Right hindlimb (tissue), 1 donor: ENCODE measurements at places on chromosomes 2 and 18.
A peak's percentile ranks its signal among the peaks of the same experiment; 100 is the strongest.

- DNase-seq, result no peak
Observed at GRCh38 chr2:170191166-170191866, 13.4 kb downstream of the MYO3B start.

DNA sequence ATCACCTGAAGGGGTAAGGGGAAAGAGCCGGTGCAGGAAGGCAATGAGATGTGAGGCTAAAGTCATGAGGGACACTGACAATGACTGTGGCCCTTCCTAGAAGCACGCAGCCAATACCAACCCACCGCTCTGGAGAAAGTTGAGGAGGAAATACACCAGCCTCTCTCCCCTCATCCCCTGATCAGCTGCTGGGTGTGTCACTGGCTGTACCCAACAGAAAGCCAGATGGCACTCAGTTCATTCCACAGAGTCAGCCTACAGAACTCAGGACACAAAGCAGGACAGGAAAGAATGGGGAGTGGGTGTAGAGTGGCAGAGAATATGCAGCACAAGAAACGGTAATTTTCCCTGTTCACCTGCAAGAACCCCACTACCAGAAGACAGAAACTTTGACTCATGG, 29.7 kb downstream of the CCBE1 start:
- DNase-seq, result no peak

DNA sequence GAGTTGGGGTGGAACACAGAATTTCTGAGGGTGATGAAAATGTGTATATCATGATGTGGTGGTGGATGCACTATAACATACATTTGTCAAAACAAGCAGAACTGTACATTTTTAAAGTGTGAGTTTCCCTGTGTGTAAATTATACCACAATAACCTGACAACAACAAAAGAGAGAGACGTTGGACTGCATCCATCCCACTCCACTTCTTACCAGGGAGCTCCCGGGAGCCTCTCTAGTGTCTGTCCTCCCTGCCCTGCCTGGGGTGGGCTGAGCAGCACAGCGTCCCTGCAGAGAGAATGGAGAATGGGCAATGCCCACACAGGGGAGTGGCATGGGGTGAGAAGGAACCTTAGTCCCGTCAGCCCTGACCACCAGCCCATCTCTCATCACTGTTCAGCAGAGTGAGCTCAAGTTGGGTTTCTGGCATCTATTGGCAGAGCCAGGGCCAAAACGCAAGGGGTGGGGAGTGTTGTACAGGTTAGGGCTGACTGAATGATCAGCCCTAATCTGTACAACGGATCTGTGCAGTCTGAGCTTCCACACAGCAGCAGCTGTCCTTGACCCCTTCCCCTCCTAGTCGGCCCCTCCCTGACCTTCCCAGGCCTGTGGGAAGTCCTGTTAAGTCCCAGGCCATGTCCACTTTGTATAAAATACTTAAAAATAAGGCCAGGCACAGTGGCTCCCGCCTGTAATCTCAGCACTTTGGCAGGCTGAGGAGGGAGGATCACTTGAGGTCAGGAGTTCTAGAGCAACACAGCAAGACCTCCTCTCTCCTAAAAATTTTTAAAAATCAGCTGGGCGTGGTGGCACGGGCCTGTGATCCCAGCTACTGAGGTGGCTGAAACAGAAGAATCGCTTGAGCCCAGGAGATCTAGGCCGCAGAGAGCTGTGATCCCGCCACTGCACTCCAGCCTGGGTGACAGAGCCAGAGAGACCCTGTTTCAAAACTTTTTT, 3.3 kb upstream of the PROC start:
- no peak for DNase-seq

- DNase-seq, result no peak
Observed at GRCh38 chr2:95374921-95375471, 27.5 kb upstream of the FAHD2A start.

DNA sequence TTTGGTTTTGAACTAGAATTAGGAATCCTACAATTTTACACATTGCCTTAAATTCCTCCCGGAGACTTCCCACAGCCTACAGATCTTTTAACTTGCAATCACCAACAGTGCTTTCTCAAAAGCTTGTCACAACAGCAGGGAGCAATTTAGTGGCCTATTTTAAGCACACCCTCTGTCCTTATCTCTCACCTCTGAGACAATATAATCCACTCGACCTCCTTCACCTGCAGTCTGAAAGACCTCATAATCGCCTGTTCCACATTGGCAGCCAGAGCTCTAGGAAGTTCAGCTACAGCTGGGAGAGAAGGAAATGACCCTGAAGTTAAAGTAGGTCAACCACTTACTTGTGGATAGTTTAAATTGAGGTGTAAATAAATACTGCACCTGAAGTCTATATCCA, 249.7 kb upstream of the DLGAP1 start:
- DNase-seq, result no peak

GRCh38 chr2:172442072-172442895, 14.9 kb downstream of the ITGA6 start:
- no peak for DNase-seq

DNA sequence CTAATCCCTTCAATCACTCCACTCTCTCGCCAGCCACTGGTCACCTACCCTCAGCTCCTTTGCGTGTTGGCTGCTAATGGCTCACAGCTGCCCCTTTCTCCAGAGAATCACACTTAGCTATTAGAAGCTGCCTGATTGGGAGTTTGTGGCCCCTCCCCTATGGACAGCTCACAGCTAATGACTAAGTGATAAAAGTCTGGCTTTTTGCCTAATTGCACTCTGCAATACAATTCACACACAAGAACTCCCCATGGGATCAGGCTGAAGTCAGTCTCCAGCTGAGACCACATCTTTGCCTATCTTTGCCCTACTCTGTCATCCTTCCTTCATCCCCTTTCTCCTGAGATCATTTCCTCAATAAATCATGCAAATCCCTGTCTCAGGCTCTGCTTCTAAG, 701.9 kb upstream of the RAB6C start:
- DNase-seq, result no peak

GRCh38 chr18:79949697-79950487, 1.6 kb downstream of the SLC66A2 start:
- no peak for DNase-seq

DNA sequence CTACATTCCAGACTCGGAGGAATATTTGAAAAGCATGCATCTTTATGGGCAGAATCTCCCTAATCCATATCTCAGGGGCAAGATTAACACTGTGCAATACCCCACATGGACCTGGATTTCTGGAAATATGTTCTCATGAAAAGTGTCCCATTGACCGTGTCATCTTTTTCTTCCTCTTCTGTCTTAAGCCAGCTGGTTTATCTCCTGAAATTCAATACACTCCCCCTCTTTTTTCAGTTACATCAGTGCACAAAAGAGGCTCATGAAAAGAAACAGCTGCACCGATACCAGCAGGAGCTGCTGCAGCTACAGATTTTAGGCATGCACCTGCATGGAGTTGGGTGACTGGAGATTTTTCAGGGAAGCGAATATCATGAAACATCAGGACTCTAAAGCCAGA, 117.2 kb downstream of the SLC4A3 start:
- DNase-seq, result no peak

DNA sequence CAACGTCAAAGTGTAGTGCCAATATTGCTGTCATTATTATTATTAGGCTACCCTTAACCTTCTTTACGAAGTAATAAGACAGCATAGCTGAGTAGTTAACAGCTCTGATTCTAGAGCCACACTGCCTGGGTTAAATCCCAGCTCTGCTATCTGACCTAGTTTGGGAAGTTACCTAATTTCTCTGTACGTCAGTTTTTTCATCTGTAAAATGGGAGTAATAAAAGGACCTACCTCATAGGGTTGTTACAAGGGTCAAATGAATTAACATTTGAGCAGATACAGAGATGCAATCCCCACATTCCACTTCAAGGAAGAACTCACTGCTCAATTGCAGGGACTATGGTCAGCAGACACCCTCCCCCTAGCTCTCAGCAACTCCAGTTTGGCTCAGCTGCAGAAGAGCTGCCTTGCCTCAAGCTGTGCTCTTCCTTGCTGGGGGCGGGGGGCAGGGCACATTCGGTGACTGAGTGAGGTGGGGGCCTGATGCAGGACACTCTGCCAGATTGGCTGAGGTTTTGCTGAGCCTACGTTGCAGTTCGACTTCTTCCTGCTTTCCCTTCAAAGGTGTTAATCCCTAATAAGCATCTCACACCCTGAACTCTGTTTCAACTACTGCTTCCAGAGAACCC, 11.0 kb upstream of the LGALSL start:
- DNase-seq, result no peak

- no peak for DNase-seq
Observed at GRCh38 chr2:215218587-215219577, 80.5 kb upstream of the ABCA12 start.

GRCh38 chr2:529424-529823, 147.8 kb downstream of the TMEM18 start:
- no peak for DNase-seq

GRCh38 chr2:119223521-119224390, at the start of gene STEAP3:
Gene STEAP3 (plus strand): TSS chr2:119223834. CDS start chr2:119231013, 7,179 bp downstream.
- peak; percentile 61 for DNase-seq

DNA sequence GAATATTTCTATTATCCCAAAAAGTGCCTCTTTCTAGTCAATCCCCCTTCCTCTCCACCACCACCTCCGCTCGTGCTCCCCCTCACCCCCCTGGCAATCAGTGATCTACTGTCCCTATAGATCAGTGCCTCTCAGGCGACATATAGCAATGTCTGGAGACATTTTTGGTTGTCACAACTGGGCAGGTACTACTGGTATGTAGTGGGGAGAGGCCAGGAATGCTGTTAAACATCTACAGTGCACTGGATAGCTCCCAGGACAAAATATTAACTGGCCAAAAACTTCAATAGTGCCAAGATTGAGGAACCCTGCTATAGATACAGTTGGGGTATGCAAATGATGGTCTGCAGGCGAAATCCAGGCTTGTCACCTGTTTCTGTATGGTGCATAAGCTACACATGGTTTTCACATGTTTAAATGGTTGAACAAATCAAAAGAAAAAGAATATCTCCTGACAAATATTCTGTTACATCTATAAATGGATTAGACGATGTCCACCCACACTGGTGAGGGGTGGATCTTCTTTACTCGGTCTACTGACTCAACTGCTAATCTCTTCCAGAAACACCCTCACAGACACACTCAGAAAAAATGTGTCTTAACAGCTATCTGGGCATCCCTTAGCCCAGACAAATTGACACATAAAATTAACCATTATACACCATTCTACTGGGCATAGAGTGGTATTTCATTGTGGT, 25.5 kb downstream of the DPYSL5 start:
- no peak for DNase-seq

DNA sequence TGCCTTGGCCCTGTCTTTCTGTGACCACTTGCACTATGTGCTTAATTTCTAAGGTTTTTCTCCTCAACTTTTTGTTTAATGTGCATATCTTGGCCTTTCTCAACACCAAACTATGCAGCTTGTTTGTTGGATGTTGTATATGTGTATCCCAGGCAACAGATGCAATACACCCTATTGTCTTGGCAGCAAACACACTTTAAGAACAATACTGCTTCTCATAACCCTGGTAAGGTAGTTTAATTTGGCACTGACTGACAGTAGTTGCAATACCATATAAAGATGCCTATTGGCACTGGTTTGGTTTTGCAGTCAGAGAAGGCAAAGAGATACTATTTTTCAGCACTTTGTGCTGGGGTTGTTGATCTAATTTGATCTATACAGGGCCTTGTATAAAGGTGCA, 360.7 kb upstream of the CWC22 start:
- DNase-seq, result no peak

- DNase-seq, result no peak
Observed at GRCh38 chr2:21331625-21332370, 208.0 kb downstream of the TDRD15 start.

GRCh38 chr18:23716966-23717365, 27.7 kb downstream of the LAMA3 start:
- no peak for DNase-seq

DNA sequence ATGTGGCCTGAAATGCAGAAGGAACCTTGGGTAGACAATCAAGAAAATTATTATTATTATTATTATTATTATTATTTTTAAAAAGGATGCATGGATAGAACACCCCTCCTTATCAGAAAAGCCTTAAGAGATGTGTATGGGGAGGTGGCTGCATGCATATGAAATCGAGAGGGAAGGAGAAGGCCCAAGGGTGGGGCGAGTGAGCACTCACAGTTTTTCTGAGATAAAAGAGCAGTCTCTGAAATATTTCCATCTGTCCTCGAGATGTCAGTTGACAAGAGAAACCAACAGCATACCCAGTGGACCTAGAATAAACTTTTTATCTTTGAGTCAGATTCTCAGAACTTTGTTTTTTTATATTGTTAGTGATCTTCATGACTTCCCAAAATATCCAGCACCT, 282.9 kb downstream of the GPD2 start:
- DNase-seq, result no peak

GRCh38 chr2:222242532-222242931, 56.3 kb downstream of the PAX3 start:
- no peak for DNase-seq

DNA sequence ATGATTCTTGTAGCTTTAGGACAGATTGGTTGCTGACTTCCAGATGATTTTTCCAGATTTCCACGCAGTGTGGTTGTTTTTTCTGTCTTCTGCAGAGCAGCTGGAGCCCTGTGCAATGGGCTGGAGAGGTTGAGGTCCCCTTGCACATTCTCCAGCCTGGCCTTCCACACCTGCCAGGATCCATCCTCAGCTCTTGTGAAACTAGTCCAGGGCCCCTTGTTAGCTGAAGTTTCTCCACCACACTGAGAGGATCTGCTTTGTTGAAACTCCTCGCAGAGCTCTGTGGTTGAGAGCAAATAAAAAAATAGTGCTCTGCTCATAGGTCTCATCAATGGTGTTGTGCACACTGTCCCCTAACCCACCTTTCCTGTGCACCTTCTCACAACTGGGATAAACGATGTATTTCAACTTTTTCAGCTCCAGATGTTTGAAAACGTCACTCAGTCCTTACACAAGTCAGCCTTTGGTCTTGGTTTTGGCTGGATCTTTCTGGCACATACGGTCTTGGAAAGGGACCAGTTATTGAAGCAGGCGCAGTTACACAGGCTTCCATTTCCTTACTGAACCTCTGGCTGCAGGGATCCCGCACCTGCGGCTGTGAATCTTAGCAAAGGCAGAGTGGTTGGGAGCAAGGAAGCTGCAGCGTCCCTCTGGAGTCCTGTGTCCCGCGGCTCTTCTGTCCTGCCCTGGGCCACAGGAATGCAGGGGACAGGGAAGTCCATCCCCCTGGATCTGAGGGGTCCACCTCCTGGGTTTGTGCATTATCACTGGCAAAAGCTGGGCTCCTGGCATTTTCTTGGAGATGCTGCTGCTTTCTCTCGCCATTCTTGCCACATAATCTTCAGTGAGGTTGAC, 272.0 kb upstream of the DSEL start:
- peak; percentile 34 for DNase-seq

DNA sequence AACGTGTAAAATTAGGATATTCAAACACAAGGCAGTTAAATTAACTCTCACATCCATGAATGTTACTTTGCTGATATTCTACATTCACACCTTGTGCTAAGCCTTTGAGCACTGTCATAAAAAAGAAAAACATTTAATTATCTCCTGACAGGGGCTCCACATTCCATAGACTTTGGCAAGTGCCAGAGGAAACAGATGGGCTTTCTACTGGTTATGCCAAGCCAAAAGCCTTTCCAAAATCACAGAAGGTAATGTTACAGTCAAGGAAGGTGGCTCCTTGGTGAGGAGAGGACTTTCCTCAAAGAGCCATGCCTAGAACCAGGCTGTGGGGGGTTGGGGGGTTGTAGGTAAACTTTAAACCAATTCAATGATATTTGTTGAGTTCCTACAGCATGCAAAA, 12.4 kb downstream of the MYO5B start:
- no peak for DNase-seq
